Posterior cingulate gyrus (tissue), 11 donors: ENCODE measurements at places on chromosomes 2 and 18.

- no peak for DNase-seq
Observed at GRCh38 chr2:18797133-18797845, 207.9 kb upstream of the NT5C1B start.

GRCh38 chr18:48607056-48607984 is 68.5 kb downstream of the CTIF start:
- peak; percentile 79 for DNase-seq

DNA sequence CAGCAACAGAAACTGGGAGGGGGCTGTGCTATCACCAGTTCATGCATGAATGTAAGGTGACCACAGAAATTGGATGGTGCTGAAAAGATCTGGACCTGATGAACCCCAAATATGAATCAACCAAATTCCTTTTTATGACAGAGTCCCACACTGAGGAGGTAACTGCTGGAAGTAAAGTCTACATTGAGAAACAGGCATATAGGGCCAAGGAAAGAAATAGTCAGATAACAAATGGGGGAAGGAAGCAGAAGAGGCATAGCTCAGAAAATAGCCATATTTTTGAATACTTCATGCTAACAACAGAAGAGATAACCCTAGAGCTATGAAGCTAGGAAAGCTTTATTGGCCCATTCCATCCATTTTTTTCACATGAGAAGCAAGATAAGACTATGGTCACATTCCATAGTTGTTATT is 25.8 kb downstream of the ZC3H6 start:
- no peak for DNase-seq

DNA sequence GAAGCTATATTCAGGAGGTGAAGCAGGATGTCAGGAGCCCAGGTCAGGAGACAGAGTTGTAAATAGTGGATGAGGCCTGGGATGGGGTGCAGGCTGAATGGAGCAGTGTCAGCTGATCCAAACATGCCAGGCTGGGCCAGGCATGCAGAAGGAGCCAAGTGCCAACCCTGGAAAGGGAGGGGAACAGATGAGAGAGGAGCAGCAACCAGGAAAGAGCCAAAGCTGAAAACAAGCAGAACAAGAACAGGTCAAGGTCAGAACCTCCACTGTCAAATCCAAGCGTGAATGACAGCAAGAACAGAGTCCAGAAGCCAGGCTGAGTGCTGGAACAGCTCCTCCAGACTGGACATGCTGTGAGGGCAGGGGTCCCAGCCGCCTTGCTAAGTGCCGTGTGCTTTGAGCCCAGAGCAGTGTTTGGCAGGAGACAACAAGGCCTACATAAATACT is 49.2 kb upstream of the PPP1CB start:
- no peak for DNase-seq

DNA sequence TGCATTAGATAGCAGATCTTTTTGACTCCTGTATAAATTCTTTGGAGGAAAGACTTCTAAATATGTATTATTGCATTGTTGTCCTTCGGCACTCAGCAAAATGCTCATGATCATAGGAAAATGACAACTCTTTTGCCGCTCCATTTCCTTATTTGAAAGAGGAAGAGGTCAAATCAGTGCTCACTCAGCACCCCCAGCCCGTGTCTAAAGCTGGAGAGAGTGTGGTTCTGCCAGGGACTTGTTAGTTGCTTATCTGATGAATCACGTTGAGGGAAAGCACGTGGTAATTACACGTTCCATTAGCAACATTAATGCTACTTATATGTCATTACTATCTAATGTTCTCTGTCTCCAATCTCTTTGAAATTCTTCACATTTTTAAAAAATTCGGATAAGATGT is 46.0 kb upstream of the MBP start:
- DNase-seq: no peak

DNA sequence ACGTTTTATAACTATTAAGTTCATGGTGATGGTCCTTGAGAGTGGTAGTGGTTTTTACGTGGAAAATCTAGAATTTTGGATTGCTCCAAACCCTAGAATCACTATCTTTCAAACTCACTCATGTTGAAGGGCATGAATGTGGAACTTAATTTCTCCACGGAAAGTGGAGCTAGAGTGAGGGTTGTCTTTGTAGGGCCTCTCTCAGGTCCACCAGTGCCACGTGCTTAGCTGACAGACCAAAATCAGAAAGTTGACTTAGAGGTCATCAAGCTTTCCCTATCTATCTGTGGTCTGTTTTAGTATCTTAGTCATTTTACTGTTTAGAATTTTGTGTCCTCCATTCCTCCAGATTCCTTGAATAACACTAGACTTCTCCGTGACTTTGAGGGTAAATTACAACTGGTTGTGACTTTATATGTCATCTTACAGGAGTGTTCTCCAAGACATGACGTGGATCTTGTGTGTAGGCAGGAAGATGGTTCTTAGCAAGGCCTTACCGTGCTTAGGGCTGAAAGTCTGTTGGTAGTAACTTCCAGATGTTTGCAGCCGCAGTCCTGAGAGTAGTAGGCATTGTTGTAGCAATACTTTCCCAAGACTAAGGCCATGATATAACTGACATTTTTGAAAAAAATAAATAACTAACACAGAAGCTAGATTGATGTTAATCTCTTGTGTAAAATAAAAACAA is 26.8 kb downstream of the DIS3L2 start:
- DNase-seq: no peak

DNA sequence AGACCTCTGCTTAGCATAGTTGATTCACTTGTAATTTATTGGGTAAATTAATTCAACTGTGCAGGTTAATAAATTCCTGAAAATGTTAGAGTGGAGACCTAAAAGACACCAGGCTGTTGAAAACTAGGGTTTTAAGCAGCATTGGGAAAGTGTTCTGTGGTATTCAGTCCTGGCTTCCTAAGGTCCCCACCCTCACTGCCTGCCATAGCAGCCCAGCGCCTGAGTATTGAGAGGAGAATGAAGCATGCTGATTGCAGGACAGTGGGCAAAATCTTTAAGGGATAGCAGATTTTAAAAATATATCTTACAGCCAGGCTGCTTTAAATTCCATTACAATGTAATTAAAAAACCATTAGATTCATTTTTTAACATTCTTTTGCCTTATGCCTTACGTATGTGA is 20.6 kb downstream of the MEIS1 start:
- DNase-seq: no peak

DNA sequence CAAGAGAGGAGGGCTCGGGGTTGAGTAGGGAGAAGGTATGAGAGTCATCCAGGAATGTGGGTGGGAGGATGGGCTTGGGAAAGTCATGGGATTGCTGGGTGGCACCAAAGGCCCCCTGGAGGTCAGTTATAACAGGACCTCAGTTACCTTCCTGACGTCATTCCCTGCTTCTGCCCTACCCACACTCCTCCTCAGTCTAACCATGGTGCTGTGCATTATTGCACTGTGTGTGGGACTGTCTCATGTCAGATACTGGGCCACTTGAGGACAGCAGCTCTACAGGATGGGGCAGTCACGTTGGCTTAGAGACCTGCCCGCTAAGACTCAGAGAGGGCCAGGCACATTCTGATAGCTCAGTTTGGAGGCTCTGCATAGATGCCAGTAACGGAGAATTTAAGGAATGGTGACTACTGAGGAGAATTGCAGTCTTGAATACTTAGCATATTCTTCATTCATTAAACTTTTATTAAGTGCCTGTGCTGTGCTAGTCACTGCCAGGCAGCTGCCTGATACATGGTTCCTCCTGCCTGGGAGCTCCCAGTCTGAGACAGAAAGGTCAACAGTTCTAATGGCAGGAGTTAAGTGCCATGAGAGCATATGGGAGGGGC is 90.5 kb downstream of the LAMA3 start:
- DNase-seq: no peak

- DNase-seq: peak; percentile 24
Observed at GRCh38 chr18:75167759-75168618, 41.0 kb downstream of the PTGR3 start.

GRCh38 chr18:39713961-39714360 is 2148.4 kb upstream of the CELF4 start:
- DNase-seq: no peak

DNA sequence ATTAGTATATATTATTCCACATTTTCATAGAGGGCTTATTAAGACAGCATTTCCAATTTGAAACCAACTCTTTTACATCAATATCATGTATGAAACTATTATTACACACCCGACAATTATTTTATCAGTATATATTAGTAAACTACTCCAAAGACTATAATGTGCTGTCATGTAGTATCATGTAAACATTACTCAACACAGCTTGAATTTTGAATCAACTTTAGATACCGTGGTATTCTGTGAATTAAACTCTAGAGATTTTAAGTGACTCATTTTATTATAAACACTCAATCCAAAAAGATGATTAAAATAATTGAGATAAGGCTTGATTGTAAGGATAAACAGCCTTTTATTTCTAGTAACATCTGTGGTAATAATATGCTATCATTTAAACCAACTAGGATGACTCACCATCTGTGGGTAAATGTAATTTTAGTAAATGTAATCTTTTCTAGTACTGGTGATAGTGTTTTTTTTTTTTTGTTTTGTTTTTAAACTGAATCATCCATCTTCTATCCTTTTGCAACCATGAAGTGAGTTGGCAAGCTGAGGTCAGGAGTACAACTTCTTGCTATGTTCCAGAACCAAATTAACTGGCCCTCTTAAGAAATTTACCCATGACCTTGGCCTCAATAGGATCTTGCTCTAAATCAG is 144.3 kb upstream of the SMAD7 start:
- no peak for DNase-seq

- DNase-seq: no peak
Observed at GRCh38 chr2:138514173-138514572, 12.6 kb downstream of the SPOPL start.

DNA sequence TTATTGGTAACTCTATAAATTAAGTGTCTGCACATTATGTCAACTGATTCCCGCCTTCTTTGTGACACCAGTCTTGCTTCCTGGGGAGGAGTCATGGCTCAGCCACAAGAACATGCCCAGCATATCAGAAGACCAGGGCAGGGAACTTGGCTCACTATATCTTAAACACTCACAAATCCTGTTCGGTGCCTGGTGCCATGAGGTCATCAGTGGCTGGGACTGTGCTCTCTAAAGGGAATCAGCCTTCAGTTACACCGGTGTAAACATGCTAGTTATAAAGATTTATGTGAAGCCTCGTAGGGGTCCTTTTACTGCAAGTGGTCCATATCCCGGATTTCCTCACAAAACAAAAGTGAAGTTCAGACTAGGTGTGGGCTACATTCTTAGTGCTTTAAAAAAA is 73.1 kb upstream of the ZNF521 start:
- DNase-seq: no peak

GRCh38 chr2:223669453-223670225 is 67.5 kb upstream of the SCG2 start:
- DNase-seq: no peak

GRCh38 chr2:175203621-175204496 is 22.3 kb upstream of the ATP5MC3 start:
- DNase-seq: peak; percentile 81

DNA sequence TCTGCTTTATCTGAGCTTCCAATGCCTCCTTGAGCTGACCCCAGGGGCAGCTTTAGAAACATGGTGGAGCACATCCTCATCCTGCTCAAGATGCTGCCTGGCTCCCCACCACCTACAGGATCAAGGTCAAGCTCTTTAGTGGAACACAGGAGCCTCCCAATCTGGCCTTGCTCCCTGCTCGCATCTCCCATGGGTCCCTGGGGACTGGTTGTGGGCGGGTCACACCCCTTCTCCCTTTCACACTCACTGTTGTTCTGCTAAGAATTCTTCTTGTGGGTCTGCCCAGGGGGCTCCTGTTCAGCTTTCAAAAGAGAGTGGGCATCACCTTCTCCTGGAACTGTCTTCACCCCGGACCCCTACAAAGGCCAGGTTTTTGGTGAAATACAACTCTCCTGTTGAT is 8.4 kb upstream of the NT5DC4 start:
- DNase-seq: no peak

DNA sequence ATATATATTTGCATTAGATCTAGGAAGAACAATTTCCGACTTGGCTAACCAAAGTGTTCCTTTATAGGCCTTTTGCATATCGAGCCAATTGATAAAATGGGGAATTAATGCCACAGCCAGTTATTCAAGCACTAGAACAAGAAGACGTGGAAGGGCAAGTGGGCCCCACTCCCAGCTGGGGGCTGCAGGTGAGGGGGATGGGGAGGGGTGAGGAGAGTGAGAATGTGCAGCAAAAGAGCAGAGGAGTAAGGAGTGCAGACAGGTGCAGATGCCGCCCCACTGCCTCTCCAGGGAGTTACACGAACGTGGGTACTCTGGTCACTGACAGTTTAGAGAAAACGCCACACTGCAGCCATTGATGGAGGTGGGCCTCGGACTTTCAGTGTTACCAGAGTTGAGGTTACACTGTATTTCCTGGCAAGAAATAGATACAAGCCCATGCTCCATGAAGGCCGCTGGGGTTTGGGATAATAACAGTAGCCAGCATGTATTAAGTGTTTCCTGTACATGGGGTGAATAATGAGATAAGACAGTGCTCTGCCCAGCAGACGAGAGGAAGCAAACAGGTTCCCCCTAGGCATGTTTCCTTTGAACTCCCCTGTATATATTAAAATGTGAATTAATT is 40.9 kb downstream of the GORASP2 start:
- no peak for DNase-seq

DNA sequence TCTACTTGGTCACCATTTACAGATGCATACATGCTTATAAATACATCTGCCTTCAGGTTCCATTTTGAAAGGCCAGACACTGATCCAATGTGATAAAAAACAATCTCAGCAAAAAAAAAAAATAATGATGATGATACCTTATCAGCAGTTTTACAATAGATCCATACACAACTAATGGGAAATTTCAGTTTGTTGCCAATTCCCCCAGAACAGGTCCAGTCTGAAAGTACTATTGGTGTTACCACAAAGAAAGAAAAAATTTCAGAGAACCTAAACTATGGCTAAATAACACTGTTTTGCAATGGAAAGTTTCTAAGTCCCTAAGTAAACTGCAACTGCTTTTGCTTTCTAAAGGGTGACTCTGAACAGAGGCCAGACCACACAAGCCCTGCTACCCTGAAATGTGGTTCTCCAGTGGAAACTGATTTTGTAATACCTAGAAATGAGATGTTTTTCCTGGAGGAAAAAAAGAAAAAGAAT is 54.1 kb downstream of the LPIN2 start:
- no peak for DNase-seq

DNA sequence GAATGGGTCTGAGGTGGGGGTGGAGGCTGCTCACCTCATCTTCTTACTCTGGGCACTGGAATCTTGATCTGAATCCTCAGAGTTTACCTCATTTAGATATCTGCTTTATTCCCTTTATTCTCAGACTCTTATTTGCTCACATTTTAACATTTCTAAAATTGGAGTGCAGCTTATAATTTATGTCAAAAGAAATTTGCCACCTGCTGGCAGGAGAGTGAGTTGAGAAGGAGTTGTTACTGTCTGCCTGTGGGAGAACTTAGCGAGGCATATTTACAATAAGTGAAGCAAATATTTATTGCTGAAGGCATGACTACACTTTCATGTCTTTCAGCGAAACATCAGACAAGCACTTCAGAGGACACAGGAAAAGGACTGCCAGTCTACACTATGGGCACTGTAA is 16.4 kb upstream of the KIAA2012 start:
- no peak for DNase-seq
